GM04504 (cell line): ENCODE measurements at places on chromosomes 1 and 21.
A peak's percentile ranks its signal among the peaks of the same experiment; 100 is the strongest.

GRCh38 chr1:238606457-238606856 lies 715.7 kb upstream of the ZP4 start:
- no peak for DNase-seq

- no peak for DNase-seq
These were observed 26.0 kb upstream of the FAM131C start for GRCh38 chr1:16099412-16099811.

- peak; percentile 24 for DNase-seq
These were observed 31.9 kb downstream of the ZMYM1 start for GRCh38 chr1:35111106-35111505.

- DNase-seq, result no peak
These were observed 20.0 kb downstream of the ADARB1 start for GRCh38 chr21:45094412-45094811.

- no peak for DNase-seq
These were observed 37.3 kb upstream of the ZNF644 start for GRCh38 chr1:91059157-91059556.

DNA sequence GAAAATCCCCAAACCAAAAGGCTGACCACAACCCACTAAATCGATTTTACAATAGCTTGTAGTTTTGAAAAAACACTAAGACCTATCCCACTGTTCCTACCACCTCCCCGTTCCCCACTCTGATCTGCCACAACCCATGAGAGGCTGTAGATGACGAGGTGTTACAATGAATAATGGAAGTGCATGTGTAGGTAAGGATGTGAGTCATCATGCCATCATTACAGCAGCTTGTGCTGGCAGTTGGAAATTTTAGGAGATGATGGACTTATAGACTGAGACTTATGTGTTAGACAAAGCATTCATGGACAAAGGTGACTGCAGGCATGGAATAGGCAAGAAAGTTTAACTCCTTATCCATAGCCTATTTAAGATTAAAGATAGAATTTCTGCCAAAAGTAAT lies 184.7 kb upstream of the CACYBP start:
- DNase-seq, result no peak

DNA sequence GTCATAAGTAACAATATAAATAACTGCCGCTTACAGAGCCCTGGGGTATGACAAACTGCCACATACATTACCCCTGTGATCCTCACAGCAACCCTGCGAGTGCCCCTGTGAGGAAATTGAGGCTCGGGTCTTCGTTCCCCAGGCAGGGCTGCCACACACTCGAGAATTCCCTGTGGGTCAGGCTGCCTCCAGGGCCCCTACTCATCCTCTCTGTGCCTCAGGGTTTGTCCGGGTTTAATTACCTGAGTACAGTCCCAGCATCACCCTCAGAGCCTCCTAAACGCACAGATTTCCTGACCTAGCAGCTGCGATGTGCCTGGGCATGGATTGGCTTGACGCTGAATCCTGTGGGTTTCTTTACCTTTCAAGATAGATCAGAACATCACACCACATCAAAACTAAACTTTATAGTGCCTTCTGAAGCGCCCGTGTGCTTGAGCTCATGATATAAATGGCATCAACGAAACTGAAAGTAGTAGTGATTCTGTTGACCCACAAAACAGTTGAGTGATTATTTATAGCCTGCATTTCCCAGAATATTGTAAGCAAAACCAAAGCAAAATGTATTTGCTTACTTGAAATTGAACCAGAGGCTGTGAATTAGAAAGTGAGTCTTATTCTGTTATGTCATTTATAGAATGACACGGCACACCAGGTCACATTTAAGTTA lies 14.0 kb downstream of the SLC37A1 start:
- DNase-seq, result no peak

DNA sequence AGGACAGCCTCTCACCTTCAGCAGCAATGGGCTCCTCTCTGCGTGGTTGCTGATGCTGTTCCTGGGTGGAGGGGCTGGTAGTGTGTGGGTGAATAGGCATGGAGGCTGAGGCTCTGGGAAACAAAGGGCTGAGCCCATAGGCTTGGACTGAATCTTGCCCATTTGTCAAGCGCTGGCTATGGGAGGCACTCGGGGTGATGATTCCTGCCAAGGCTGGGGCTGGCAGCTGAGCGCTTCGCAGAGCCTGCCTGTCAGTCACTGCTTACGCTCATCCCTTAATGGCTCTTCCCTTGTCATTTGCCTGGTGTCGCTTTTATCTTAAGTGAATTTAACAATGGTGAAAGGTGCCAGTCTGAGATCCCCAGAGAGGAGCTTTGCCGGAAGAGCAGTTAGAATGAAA lies 353.3 kb downstream of the PBX1 start:
- DNase-seq, result no peak

- no peak for DNase-seq
These were observed 6.4 kb downstream of the STMN1 start for GRCh38 chr1:25899792-25900191.
